GM20000 (cell line): ENCODE measurements at places on chromosomes 6 and 20.
A peak's percentile ranks its signal among the peaks of the same experiment; 100 is the strongest.

DNA sequence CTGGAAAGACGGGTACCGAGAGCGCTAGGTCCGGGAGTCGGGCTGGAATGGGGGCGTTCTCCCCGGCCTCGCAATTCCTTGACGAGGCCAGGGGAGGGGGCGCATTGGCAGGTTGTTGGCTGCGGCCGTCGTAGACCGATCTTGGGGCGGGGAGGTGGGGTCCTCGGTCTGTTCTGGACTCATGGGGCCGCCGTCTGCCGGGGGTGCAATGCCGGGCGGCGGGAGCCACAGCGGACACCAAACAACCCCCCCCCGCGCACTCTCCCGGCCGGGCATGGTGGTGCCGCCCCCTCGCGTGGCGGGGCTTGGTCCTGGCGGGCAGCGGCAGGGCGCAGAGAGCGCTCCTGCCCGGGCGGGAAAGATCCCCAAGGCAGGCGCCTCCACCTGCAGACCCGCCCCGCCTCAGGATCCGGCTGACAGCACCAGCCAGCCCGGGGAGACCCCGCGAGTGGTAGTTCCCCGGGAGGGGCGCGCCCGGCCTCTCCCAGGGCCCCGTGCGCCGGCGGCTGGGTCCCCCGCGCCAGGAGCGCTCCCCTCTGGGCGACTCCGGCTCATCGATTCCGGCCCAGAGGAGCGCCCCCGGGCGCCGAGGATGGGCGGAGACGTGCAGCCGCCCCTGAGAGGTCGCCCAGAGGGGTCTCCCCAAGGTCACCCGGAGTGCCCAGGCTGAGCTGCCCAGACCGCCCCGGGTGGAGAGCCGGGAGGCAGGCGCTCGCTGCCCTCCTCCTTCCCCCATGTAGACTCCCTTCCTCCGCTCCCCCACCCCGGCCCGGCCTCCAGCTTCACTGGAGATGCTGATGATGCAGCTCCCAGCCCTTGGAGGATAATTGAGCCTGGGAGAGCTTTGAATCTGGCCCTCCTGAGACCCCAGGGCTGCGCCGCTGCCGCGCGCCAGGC, 709 bp downstream of the PPP1R16B start:
- DNase-seq, result peak; percentile 67

DNA sequence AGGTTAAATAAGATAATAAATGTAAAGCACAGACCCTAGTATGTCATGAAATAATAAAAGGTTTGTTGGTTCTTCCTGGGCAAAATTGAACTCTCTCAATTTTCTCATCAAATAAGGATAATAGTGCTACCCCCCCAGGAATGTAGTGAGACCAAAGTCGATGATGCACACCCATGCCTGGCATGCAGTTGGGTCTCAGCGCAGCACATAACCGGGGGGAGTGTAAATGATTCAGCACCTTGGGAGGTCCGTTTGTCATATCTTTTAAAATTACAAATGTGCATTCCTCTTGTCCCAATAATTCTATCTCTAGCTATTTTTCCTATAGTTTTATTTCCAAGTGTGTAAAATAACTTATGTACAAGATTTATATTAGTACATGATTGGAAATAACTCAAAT, 31.3 kb upstream of the CCDC167 start:
- DNase-seq, result no peak

DNA sequence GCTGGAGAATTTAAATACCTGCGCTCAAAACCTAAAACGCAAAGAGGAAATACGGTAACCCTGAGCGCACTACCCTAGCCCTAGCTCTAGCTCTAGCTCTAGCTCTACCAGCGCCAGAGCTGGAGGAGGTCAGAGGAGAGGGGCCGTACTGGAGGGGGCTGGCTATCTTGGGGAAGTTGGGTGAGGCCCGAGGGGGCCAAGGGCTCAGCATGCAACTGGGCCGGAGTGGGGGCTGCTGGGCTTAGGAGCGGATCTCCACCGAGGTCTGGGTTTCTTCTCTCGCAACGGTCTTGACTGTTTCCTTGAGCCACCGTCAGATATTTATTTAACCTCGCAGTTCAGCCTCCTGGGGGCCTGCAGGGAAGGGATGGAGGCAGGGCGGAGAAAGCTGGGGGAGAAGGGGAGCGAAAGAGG, 91.0 kb downstream of the NCR2 start:
- DNase-seq, result no peak

GRCh38 chr6:5119090-5119951, 34.2 kb downstream of the PPP1R3G start:
- DNase-seq, result no peak

DNA sequence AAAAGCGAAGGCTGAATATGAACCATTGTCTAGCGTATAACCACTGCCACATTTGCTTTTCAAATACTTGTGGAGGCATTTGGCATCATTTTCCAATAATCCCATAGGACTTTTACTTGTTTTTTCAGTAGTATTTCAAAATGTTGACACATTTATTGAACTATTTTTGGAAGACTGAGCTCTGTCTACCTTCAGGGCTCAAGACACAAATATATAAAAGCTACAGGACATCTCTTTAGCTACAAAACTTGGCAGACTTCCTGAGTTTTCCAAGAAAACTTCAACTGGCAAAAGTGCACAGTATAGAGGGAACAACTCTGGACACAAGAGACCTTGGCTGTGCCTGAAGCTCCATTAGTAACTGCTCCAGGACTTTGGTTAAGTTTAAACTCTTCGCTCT, 13.4 kb downstream of the EPB41L2 start:
- no peak for DNase-seq

DNA sequence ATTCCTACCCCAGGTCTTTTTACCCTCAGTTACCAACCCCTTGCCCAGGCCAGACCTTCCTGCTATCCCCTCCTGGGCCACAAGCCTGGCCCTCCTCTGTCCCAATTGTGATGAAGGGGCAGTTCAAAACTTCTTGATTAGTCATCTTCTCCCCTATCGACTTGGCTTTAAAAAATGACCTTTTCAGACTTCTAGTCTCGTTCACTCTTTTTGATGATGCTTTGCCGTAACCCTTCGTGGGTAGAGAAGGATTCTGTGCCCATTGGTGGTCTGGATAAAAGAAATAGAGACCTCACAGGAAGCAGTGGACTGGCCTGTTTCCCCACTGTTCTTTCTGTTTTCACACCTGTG, 5.5 kb downstream of the VEGFA start:
- DNase-seq, result no peak

DNA sequence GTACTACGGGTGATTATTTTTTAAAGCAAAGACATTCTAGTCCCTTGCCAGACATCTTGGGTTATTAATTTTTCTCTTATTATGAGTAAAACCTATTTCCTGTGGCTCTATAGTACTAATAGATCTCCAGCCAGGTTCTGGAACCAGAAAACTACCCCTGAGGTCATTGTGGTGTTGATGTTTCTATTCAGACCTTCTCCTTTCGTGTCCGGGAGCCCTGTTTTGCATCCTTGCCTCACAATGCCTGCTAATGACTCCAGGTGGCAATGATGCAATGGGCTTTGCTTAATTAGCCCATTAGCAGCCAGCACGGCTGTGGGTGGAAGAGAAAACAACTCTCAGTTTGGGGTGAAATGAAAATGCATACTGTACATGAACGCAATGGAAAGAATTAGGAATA, 62.9 kb upstream of the ARG1 start:
- DNase-seq, result peak; percentile 16

DNA sequence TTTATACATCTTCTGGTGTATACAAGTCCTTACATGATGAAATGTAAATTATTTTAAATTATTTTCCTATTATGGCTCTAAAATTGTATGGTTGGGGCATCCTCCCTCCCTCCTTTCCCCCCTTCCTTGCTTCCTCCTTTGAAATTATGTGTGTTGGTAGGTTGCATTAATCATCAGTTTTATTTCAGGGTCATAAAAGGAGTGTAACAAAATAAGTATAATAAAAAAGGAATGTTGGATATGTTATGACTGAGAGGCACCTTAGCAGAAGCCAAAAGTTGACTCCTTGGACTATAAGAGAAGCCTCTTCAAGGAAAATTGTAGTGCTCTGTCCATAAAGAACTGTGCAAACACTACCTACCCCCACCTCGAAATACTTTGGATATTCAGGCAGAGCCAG, 46.6 kb upstream of the PTPRK start:
- DNase-seq, result no peak

- no peak for DNase-seq
Measured at GRCh38 chr6:128696691-128697689, 176.6 kb upstream of the PTPRK start.

DNA sequence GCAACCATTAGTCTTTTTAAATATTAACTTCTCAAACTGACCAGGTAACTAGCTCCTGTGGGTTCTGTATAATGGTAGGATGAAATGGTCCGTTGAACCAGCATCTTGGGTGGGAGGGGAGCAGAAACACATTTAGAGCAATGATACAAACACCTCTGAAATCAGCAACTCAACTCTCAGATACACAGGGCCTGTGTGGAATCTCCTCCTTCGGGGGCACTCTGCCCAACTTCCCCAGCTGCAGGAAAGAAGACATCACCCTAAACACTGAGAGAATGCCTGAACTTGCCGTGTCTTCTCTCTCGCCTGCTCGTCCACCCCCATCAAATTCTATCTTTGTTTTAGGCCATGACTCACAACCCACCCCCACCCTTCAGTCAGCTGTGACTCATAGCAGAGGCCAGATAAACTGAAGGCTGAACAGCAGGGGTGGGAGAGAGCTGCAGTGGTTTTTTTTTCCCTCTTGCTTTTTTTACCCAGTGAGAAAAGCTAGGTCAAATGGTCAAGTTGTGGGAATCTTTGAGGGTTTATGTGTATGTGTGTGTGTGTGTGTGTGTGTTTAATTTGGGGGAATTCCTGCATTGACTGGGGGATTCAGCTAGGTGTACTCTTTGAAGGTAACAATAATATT, 593.4 kb upstream of the JAG1 start:
- DNase-seq, result peak; percentile 68
